ENCODE measurements at places on chromosomes 2 and 18.

- peak; percentile 14 for DNase-seq
Measured at GRCh38 chr2:46042207-46042637, 255.0 kb upstream of the EPAS1 start.

DNA sequence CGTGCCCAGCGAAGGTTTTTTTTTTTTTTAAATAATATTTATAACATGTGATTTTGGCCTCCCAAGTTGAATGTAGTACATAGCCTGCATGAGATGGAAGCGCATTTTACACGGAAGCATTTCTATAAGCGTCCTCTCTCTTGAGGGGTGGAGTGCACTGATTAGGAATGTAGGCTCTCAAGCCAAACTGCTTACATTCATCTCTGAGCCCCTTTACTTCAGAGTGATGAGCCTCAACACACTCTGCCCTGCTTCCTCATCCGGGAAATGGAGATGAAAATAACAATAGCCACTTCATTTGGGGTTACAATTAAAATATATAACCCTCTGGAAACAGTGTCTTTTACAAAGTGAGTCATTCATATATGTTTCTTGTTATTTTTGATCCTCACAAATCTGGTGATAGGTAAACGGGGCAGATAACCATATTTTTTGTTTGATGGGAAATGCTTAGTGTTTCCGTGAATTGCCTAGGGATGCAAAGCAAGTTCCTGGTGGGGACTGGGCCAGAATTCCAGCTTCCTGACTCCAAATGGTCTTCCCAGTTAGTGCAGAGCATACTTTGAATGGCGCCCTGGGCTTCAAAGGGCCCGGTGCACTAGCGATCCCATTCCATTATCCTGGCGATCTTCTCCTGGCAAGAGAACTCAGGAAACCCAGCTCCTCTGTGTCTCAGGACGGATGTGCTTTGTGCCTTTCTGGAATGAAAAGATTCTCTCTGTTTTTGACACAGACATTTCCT, 124.3 kb downstream of the PIEZO2 start:
- DNase-seq, result no peak

- no peak for DNase-seq
Measured at GRCh38 chr18:78678318-78678695, 301.3 kb upstream of the SALL3 start.

DNA sequence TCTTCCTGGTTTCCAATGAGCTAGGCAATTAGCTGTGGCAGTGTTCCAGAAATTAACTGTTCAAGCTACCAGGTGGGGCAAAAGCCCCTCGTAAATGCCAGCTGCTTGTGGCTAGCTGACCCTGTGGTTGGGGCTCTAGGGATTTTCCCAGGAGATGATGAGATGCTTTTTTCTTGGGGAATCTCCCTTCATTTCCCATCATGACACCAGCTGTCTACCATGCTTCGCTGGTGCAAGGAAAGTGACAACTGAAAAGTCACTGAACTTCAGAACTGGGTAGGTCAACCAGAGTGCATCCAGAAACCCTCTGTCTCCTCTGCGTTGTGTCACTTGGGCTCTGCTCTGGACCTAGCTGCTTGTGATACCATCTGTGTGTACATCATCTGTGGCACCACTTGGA, 386.5 kb upstream of the DCC start:
- no peak for DNase-seq

DNA sequence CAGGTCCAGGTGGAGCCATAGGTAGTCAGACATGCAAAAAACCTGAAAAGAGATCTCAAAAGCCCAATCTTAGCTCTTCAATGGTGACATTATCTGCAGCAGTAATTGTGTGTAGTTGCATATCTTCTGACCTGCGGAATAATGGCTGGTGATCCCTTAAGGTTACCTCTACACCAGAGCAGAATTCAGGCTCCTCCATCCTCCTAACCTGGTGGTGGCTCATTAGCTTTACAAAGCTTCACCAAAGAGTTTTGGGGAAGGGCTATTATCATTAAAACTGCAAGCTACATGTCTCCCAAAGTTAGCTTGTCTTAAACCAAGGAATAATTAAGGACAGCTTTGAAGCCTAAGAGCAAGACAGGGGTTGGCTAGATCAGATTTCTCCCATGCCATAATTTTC, 42.6 kb upstream of the CHST9 start:
- no peak for DNase-seq

Measured in PC-3 (cell line).